ENCODE measurements at places on chromosomes 4 and X.

- DNase-seq = peak; percentile 3
These were observed 55.1 kb upstream of the F9 start for GRCh38 chrX:139475432-139475831.

DNA sequence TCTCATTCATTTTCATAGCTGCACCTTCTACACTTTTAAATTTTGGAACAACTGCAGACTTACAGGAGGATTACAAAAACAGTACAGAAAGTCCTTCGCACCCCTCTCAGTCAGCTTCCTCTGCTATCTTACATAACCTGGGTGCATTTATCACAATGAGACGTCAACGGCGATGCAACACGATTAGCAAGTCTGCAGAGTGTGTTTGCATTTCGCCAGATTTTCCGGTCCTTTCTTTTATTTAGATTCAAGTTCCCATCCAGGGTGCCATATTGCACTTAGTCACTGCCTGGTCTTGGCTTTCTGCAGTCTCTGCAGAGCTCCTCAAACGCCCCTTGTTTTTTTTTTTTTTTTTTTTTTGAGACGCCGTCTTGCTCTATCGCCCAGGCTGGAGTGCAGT, 85.9 kb downstream of the ASMT start:
- DNase-seq = no peak

DNA sequence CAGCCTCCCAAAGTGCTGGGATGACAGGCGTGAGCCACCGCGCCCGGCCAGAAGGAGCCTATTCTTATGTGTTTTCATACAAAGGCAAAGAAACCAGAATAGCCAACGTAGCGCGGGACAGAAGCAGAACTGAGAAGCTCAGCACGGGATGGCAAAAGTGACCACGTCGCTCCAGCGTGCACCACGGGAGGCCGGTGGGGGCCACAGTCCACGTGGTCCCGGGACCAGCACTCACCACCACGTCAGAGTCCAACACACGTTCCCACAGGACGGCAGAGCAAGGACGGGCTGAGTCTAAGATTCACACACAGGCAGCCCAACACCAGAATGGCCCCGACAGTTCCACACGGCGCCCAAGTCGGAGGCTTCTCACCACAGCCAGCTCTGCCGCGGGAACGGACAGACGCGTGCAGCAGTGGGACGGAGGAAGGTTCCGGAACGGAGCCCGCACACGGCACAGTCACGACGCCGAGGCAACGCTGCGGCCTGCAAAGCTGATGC, 18.8 kb upstream of the GTPBP6 start:
- no peak for DNase-seq

DNA sequence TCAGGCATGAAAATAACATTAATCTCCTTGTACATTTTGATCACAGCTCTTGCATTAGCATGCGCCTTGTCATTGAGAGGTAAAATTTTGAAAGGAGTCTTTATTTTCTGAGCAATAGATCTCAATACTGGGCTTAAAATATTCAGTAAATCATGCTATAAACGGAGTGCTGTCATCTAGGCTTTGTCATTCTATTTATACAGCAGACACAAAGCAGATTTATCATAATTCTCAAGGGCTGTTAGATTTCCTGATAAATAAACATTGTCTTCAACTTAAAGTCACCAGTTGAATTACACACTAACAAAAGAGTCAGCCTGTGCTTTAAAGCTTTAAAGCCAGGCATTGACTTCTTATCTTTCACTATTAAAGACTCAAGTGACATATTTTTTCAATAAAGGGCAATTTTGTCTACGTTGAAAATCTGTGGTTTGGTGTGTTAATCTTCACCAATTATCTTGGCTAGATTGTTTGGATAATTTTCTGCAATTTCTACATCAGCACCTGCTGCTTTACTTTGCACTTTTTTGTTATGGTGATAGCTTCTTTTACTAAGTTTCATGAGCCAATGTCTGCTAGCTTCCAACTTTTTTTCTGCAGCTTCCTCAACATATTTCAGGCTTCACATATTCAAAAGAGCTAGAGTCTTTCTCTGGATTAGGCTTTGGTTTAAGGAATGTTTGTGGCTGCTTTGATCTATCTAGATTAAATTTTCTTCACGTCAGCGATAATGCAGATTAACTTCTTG, 27.9 kb upstream of the UGT2B4 start:
- DNase-seq = no peak

DNA sequence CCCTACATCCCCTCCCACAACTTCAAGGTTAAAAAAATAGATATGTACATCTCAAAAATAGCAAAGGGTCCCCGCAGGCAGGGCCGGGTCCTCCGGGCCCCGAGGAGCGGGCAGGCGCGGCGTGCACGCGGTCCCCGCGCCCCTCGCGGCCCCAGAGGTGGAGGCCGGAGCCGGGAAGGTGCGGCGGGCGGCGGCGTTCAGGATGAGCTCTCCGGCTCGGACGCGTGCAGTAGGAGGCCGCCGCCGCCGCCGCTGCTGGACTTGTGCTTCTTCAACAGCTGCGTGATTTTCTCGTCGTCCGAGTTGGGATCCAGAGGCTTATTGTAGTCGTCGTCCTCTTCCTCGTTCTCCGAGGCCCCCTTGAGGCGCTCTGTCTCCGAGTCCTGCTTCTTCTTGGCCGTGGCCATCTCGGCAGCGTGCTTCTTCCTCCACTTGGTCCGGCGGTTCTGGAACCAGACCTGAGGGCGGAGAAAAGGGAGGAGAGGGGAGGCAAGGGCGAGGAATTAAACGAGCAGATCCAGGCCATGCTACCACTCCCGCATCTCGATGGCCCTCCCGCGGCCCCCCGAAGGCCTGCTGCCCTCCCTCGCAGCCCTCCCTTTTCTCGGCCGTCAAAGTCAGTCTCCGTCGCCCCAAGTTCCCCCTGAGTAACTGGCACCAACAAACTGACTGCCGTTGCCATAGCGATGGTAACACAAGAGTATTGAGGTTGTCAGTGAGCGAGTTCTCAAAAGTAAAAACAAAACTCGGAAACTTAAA, 5.8 kb downstream of the NKX6-1 start:
- DNase-seq = peak; percentile 52

- no peak for DNase-seq
These were observed 876.0 kb downstream of the FSTL5 start for GRCh38 chr4:161287678-161288352.

GRCh38 chr4:147076179-147076578, 130.5 kb upstream of the TTC29 start:
- no peak for DNase-seq

GRCh38 chr4:6456450-6456849, 16.0 kb downstream of the PPP2R2C start:
- DNase-seq = no peak

DNA sequence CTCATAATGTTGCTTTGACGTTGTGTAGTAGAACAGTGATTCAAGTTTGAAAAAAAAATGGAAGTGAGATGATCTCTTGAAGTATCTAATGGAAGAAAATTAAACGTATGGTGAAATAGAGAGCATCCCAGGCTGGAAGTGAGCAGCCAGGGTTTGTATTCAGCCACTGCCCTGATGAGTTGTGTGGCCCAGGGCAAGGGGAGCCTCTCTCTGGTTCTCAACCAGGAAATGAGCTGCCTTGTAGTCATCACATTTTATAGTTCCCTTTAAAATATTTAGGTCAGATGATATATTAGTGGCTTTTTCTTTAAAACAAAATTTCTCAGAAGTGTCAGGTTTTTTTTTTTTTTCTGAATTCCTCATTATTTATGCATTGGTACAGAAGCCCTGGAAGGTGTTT, 150.3 kb downstream of the GPAT3 start:
- DNase-seq = no peak

- DNase-seq = no peak
These were observed 969.3 kb upstream of the FTHL17 start for GRCh38 chrX:32041181-32041580.

DNA sequence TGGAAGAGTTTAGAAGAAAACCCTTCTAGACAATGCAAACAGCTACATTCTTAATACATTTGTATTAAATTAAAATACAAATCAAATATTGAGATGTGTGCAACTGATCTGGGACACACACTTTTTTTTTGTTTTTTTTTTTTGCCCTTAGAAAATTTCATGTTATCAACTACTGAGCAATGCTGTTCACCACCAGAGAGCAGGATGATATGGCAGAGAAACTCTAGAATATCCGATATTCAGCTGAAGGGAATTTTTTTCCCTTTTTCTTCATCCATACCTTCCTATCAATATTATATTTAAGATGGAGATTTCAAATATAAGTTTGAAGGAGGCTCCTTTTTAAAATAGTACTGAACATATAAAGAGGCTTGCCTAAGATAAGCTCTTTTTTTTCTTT, 1.0 kb downstream of the NDST3 start:
- DNase-seq = peak; percentile 17

- DNase-seq = no peak
These were observed 206.6 kb downstream of the PTTG2 start for GRCh38 chr4:38166768-38167167.

DNA sequence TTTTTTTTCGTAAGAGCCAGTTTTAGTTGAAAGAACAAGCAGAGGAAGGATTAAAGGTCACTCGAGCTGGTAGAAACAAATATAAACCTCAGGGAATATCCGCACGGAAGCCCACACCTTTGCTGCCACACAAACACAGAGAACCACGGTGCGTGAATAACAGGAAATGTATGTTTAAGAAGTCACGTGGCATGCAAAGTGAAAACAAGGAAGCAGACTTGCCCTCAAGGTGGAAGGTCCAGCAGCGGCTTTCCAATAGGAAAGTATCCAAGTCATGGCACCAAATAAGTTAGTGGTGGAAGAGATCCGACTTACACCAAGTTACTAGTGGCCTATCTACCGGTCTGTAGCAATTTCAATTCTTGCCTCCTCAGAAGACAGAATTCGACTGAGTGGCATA, 215.5 kb downstream of the HHIP start:
- no peak for DNase-seq

DNA sequence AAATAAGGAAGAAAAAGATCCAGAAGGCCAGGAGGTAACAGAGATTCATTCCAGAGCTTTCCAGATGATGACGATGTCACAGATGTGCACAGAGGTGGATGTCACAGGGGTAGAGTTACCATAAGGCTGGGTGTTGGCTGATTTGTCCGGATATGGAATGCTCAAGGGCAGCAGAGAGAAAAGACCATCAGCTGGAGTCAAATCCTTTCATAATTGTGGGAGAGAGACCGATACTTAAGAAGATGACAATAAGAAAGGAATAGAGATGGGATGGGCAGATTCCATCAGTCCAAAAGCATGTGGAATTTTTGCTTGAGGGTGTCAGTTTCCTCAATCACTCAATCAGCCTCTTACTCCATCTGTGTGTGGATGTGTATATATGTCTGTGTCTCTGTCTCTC, 150.4 kb downstream of the CENPC start:
- DNase-seq = no peak

DNA sequence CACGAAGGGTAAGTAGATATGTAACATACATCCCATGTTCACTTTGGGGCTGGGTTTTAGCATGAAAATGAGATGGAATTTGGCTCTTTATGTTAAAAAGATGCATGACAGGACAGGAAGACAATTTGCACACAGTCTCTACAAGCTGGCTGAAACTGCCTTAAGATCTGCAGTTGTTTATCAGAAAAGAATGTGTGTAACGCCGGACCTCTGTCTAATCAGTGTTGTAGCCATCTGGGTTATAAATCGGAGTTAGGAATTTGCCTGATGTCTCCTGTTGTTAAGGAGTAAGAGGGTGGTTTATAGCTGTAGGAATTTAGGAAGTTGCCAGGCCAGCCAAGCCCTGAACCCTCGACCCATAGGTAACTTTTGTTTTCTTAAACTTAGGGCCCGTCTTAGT, 562.9 kb upstream of the FAT1 start:
- no peak for DNase-seq

DNA sequence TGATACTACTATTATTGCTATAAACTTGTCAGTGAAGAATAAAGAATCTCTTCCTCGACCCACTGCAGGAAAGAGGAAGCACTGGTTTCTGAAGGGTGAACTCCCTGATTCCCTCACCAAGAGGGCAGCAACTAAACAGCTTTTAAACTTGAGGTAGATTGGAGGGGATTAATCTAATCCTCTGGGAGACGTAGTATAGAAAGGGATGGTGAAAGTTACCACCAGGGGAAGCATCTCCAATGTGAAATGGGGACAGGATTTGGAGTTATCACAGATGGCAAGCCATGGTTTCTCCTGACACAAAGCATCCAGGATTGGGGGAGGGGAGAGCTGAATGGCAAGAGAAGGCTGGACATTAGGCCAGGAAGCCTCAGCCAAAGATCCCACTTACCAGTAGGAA, 62.7 kb upstream of the PTPN13 start:
- no peak for DNase-seq

GRCh38 chr4:32884198-32884597, 2164.0 kb downstream of the PCDH7 start:
- DNase-seq = no peak

DNA sequence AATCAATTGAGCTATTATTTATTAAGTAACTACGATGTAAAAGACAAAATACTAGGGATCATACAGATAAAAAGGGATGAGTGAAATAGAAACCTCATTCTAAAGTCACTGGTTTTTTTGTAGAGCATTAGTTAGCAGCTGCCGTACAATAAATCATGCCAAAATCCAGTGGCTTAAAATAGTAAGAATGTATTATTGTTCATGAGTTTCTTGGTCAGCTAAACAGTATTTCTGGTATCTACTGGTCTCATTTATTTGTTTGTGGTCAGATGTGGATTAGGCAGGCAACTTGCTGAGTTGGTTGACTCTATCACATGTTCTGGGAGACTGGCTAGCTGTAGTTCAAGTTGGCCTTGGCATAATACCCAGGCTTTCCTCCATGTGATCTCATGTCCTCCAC, 667.3 kb downstream of the GALNTL6 start:
- DNase-seq = no peak

GRCh38 chr4:101157415-101158133, 189.8 kb downstream of the PPP3CA start:
- no peak for DNase-seq

DNA sequence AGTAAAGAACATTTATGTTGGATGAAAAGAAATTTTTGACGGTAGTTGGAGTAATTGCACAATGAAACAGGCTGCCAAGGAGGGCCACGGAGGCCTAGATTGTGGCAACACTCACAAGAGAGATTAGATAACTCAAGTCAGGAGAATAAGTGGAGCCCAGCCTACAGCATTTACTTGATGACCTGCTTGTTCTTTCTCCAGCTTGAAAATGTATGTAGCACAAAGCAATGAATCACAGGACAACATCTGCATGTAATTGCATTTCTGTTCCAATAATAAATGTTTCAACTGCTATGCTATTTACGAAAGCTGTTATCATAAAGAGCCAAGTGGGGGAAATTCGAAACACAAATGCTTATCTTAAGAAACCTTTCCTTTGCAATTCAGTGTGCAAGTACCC, 221.2 kb upstream of the MID1 start:
- no peak for DNase-seq

- DNase-seq = no peak
These were observed 38.8 kb downstream of the MTM1 start for GRCh38 chrX:150607201-150607600.

GRCh38 chr4:153466081-153466948, at the start of gene TMEM131L:
Gene TMEM131L, plus strand, starts transcription at chr4:153466360. Its CDS starts 38 bp downstream, at chr4:153466398.
- peak; percentile 69 for DNase-seq

Measured in brain (organoid and tissue), 16 donors.